ENCODE measurements at places on chromosomes 1 and 21.

DNA sequence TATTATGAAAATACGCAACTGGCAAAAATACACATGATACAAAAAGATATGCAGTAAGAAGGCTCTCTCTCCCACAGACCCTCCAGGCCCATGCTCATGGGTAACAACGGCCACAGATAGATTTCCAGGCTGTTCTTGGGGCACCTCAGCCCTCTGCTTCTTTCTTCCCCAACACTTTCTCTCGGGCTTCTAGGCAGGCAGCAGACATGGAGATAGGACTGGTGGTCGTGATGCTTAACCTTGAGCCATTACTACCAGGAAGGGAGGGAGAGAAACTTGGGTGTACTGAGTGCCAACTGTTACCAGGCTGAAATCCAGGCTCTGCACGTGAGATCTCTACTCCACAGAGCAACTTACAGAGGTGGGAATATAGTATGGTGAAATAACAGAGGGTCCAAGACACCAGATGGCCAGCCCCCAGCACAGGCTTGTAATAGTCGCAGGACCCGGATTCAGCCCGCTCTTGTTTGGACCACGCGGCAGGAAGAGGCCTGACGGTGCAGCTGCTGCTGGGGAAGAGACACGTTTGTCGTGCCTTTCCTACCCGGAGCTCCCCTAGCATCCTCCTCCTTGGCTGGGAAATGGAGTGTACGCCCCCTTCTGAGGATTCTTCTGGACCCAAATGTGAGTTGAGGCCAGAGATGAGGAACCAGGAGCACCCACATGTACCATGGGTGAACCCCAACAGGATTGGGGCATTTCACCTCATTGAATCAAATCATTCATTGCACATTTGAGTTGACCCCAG, 441.1 kb upstream of the VAMP3 start:
- no peak for DNase-seq

GRCh38 chr1:153397924-153398651, 7.2 kb upstream of the S100A8 start:
- no peak for DNase-seq

- no peak for DNase-seq
Measured at GRCh38 chr1:42586016-42586415, 72.2 kb upstream of the PPIH start.

DNA sequence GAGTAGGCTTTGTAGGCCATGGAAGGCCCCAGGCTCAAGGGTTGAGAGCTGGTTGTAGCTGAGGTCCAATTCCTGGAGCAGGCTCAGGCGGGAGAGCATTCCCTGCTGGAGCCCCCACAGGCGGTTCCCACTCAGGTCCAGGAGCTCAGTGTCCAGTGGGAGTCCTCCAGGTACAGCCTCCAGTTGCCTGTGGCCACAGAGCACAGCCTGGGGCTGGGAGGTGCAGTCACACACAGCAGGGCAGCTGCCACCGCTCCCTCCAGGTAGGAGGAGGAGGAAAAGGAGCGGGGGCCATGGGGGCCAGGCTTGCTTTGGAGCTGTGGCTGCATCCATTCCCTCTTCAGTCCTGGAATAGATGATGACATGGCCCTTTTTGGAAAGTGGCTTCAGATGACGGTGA, 2.8 kb downstream of the LINGO4 start:
- DNase-seq: no peak

DNA sequence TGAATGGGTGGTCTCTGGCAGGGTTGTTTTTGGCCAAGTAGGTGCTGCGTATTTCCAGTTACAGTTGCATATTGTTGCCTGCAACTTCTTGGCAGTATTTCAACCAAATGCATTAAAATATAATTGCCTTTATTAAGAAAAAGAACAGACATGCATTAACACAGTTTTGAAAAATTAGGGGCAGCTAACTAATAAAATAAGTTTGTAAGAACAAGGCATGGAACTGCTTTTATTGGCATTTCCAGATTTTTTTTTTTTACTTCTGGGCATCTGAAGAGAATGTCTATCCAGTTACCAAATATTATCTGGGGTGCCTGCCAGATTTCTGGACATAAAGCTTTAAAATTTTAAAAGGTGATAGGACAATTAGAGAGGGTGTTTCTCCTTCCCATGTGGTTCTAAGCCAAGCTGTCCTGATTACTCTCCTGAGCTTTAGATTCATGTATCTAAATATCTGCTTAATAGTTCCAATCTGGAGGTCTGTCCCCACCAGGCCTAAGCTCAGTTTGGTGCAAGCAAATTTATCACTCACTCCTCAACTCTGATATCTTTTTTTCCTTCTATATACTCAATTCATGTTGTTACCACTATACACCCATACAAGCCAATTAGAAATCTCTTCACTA, 553.3 kb upstream of the USP24 start:
- DNase-seq: no peak

DNA sequence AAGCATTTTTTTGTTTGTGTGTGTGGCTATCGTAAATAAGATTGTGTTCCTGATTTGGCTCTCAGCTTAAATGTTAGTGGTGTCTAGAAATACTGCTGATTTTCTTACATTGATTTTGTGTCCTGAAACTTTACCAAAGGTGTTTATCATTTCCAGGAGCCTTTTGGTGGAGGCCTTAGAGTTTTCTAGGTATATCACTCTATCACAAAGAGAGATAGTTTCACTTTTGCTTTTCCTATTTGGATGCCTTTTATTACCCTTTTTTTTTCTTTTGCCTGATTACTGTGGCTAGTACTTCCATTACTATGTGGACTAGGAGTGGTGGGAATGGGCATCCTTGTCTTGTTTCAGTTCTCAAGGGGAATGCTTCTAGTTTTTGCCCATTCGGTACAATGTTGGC, 109.6 kb downstream of the S1PR1 start:
- DNase-seq: no peak

DNA sequence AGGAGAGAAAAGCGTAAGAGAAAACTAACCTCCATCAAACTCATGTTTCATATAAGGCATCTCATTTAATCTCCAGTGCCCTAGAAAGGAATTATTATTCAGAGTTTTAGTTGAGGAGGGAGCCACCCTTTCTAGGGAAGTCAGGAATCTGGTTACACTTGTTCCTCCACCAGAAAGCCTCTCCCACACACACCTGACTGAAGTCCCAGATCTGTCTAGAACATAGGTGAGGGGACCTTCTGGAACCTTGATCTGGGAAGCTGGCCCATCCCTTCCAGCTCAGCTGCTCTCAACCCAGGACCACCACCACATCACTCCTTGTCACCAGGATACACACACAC, 1.9 kb upstream of the DENND2D start:
- no peak for DNase-seq

DNA sequence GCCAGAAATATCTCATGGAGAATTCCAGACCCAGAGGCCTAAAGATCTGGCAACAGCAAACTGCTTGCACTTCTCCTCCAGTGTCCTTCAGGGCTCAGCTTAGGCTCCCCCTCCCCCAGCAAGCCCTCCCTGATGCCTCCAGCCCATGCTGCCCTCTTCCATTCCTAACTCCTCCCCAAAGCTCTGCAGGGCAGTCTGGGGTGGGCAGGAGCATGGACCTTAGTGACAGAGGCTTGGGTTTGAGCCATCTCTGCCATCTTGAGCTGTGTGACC, 436.8 kb downstream of the PTPRU start:
- DNase-seq: no peak

DNA sequence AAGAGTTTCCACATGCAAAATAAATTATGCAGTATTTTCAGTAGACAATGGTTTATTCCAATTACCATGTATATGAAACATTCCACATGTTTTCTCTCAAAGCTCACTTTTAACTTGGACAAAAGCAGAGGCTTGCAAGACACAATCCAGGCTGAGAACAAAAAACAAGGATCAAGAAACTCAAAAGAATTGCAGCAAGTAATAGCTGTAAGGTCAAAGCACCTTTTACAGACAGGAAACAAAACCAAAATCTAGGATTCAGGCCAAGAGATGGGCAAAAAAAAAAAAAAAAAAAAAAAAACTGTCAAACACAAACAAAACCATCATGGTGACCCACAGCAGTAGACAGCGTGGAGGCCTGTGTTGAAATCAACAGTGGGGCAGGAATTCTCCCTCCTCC, 9.3 kb downstream of the RGS1 start:
- no peak for DNase-seq

Data from GM18507 (cell line).